ENCODE measurements at places on chromosomes 1 and 21.

DNA sequence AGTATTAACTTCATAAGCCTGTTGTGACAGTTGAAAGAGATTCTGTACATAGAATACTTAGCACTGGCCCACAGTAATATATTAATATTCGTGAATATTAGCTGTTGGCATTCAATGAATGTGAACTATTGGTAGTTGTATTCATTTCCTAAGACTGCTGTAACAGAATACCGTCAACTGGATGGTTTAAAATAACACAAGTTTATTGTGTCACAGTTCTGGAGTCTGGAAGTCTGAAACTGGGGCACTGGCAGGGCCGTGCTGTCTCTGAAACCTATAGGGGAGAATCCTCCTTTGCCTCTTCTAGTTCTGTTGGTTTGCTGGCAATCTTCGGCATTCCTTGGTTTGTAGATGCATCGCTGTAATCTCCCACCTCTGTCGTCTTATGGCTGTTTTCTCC lies 47.5 kb downstream of the OLFML3 start:
- no peak for DNase-seq

DNA sequence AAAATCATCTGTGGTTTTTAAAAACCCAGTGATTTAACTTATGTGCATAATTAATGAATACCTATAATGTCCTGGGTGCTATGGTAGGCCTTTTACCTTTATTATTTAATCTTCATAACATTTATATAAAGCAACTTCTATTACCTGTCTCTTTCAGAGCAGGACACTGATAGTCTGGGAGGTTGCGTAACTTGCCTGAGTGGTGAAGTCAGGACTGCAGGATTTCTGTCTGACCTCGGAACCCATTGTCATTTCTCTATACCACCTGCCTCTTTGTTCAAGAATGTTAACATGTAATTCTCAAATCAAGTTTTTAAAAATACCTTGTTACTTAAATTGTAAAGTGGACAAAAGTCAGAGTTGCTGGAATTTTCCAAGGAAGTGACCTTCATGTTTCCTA lies 41.0 kb upstream of the BACH1 start:
- DNase-seq, result no peak

GRCh38 chr1:39398278-39399021 lies 93.0 kb upstream of the BMP8A start:
- peak; percentile 28 for DNase-seq

GRCh38 chr1:197786280-197786679 lies 11.0 kb upstream of the DENND1B start:
- no peak for DNase-seq

DNA sequence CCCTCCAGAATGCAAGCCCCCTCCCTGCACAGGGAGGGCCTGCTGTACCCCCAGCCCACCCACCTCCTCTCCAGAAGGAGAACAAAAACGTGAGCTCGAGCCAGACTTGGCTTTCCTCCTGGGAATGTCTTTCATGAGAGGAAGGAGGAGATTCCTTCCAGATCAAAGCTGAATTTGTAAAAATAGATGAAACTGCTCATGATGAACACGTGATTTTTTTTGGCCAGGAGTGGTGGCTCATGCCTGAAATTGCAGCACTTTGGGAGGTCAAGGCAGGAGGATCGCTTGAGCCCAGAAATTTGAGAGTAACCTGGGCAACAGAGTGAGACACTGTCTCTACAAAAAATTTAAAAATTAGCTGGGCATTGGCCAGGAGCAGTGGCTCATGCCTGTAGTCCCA lies 21.8 kb downstream of the GPR157 start:
- DNase-seq, result no peak

GRCh38 chr1:230572121-230573105 lies 69.9 kb upstream of the COG2 start:
- no peak for DNase-seq

- no peak for DNase-seq
Measured at GRCh38 chr21:25313829-25314228, 293.5 kb downstream of the MRPL39 start.

DNA sequence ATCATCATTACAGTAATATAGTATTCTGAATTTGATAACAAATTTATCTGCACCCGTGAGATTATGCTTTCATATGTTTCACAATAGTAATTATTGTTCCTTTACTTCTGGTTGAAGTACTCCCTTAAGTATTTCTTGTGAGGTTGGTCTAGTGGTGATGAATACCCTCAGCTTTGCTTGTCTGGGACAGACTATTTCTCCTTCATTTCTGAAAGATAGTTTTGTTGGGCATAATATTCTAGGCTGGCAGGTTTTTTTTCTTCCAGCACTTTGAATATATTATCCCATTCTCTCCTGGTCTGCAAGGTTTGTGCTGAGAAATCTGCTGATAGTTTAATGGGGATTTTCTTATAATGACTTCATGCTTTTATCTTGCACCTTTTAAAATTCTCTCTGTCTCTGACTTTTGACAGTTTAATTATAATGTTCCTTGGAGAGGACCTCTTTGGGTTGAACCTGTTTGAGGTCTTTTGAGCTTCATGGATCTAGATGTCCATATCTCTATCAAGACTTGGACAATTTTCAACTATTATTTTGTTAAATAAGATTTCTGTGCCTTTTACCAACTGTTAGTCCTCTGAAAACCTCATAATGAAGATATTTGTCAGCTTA lies 371.5 kb upstream of the VAMP3 start:
- no peak for DNase-seq

GRCh38 chr1:170666541-170667254 lies 2.8 kb downstream of the PRRX1 start:
- no peak for DNase-seq

Measured in CD4-positive, alpha-beta T cell treated with Interleukin-1 beta for 1 hour (primary cell).